ENCODE measurements at places on chromosomes 2 and 18. TPM values are rescaled to one million over a fixed set of nuclear protein-coding genes. Genes with fewer than 3 reads are reported as not detected.

SAG gene
- total RNA-seq: 0.10 TPM

EMILIN2 gene
- 5.4 TPM for total RNA-seq

NT5DC4 gene
- total RNA-seq: not detected

TNFRSF11A gene
- total RNA-seq: 1.4 TPM

BMP10 gene
- total RNA-seq: not detected

IL37 gene
- not detected for total RNA-seq

TUBB8B gene
- total RNA-seq: not detected

TRIM43 gene
- total RNA-seq: not detected

RAD51AP2 gene
- not detected for total RNA-seq

CDH7 gene
- total RNA-seq: not detected

TACR1 gene
- 0.07 TPM for total RNA-seq

LRRC30 gene
- 6.2 TPM for total RNA-seq

- DNase-seq: no peak
These were observed 21.0 kb downstream of the KDSR start for GRCh38 chr18:63346031-63346430.

DNA sequence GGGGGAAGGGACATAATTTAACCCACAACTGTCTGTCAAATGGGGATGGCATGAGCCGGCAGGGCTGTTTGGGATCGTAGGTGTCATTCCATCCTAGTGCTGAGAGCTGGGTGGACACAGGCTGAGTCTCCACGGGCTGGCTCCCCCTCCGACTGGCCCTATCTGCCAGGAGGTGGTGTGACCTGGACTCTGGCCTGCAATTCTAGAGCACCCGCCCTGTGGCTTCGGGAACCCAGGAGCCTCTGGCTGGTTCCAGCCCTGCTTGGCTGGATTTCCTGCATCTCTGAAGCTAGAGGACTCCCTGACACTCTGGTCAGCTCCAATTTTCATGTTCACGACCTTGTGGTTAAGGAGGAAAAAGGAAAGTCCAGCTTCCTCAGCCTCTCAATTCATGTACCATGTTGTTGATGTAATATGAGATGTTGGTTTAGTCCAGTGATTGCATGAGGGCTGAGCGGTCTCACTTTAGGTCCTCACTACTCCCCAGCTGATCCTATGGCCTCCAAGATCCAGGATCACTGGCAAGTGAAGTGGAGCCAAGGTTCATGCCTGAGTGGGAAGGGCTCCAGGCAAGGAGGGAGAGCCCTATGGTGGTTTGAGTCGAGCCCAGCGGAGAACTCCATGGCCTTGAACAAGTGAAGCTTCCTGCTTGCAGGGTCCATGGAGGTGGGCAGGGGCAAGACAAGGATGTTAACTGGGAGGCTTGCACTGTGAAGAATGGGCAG is 169.1 kb downstream of the NDUFA10 start:
- DNase-seq: no peak

GRCh38 chr2:108165729-108166128 is 74.0 kb upstream of the SULT1C3 start:
- no peak for DNase-seq

- no peak for DNase-seq
These were observed 277.8 kb upstream of the SIX2 start for GRCh38 chr2:45287045-45287444.

- DNase-seq: no peak
These were observed 21.7 kb downstream of the EPB41L5 start for GRCh38 chr2:120034621-120035020.

- no peak for DNase-seq
These were observed 127.1 kb downstream of the SRBD1 start for GRCh38 chr2:45483997-45484396.

- DNase-seq: no peak
These were observed 47.8 kb downstream of the SLC4A3 start for GRCh38 chr2:219675221-219675620.

- DNase-seq: no peak
These were observed 1.1 kb downstream of the PTH2R start for GRCh38 chr2:208407667-208408066.

- no peak for DNase-seq
These were observed 81.2 kb downstream of the GATA6 start for GRCh38 chr18:22250591-22250996.

GRCh38 chr2:113126845-113127645 is at the start of gene IL1RN:
TSS of gene IL1RN (plus strand) at chr2:113127598. CDS start at chr2:113127625, 27 bp downstream.
- DNase-seq: peak; percentile 8

- DNase-seq: no peak
These were observed 13.6 kb downstream of the CCDC68 start for GRCh38 chr18:54945576-54946125.

DNA sequence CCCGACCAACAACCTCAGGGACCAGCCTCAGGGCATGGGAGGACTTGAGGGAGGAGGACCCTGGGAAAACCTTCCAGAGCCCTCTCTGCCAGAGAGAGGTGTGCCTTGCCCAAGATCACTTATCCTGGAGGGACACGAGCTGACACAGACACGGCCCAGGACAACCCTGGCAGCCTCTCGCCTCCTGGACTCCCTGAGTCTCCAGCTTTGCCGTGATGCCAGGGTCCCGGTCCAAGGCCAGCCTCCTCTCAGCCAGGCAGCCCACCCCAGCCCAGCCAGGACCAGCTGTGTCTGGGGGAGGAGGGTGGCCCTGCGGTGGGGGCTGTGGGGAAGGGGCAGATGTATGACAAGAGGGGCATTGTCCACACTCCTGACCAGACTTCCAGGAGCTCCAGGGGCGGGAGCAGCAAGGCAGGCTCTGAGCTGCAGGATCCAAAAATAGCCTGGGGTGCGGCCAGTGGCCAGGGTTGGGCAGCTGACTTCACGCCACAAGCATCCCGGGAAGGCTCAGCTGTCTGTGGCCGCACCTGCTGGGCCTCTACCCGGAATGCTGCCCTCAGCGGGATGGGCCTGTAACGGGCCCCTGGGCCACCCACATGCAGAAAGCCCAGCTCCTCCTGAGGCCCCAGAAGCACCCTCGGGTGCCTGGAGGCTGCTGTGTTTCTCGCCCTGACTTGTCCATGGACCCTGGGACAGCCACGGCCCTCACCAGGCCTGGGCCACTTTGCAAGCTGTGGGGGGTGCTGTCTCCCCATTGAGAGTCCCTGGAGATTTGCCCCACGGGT is 65.5 kb upstream of the GPC1 start:
- peak; percentile 97 for DNase-seq

GRCh38 chr2:20229322-20230113 is 4.6 kb upstream of the SDC1 start:
- DNase-seq: no peak

DNA sequence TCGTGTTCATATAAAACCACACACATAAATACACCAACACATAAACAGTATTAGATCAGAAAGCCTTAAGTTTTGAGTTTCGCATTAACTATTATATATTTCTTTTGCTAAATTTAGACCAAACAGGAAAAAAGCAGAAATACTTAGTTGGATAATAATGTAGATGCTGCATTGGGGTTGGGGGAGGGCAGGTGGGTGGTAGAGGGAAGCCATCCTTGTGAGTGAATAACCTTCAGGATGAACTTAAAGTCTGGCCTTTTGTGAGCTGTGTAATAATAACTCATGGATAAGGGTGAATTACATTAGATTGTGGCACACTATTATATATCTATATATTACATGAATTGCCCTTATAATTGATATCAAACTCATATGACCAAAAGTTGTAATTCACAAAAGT is 174.7 kb downstream of the WDR7 start:
- DNase-seq: no peak

DNA sequence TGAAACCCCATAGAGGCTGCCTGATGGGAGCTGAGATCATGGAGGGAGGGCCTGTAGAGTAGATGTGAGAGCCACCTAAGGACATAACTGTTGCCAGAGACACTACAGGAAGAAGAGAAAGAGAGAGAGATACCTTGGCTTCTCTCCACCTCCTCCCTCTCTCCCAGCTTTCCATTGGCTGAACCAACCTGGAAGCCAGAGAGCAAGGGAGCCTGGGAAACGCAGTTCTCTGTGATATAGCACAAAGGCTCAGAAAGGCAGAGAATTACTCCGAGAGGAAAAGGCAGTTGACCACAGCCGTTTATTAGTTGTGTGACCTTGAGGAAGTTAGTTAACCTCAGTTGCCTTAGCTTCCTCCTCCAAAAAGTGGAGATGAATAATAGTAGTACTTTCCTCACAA is 37.7 kb upstream of the MAT2A start:
- DNase-seq: no peak

DNA sequence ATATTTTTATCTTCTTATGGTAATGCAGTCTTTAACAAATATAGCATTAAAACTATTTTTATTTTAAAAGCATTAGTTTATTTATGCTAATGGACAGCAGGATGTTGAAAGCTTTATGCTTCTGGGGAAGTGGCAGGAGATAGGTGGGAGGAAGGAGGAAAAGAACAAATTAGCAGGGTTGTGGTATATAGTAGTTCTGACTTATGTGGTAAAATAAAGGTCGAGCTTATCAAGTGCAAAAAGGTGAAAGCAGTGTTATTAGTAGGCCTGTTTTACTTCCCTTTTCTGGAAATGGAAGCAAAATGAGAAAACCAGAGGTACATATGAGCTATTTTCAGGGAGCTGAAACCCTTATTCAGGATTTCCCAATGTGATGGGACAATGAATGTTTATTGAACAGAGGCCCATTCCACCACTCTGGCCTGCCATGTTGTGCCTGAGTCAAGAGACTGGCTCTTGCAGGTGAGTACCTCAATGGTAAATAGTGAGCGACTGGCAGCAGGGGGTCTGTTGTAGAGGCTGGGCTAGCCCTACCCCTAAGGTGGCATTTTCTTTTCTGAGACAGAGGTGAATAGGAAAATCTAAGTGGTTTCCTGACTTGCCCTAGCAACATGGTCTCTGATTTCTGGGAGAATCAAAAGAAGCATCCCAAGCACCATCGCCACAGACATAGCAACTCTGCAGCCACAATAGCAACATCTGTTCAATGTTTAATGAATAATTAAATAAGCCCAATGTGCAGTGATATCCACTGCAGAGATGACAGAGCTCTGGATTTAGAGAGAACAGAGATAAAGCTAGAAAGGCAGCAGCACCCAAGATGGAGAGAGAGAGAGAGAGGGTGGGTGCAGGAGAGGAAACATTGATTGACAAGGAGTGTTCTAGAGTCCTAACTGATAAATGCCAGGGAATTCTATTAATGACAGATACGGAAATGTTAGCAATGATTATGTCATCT is 119.7 kb downstream of the UPP2 start:
- no peak for DNase-seq

GRCh38 chr2:45898819-45899218 is 247.3 kb downstream of the PRKCE start:
- no peak for DNase-seq

DNA sequence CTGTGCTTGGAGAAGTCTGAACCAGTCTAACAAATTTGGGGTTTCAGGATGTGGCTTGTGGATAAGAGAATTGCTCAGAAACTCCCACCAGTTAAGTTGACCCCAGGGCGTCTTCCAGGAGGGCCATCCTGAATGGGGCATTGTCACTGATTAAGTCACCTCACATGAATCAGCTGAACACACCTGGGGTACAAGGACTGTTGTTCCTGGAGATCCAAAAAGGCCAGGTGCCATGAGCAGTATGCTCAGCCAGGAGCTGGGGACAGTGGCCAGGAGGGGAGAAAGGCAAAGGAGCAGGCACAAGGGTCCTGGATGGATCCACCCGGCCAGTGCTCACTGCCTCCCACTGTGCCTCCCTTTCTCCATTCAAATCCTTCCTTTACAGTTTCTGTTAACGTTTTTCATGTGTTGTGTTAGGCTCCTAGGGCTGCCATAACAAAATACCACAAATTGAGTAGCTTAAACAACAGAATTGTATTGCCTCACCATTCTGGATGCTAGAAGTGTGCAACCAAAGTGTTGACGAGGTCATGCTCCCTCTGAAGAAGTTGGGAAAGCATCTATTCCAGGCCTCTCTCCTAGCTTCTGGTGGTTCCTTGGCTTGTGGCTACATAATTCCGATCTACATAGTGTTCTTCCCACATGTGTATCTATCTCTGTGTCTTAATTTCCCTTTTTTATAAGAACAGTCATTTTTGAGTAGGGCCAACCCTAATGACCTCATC is 33.4 kb downstream of the TRABD2A start:
- no peak for DNase-seq

DNA sequence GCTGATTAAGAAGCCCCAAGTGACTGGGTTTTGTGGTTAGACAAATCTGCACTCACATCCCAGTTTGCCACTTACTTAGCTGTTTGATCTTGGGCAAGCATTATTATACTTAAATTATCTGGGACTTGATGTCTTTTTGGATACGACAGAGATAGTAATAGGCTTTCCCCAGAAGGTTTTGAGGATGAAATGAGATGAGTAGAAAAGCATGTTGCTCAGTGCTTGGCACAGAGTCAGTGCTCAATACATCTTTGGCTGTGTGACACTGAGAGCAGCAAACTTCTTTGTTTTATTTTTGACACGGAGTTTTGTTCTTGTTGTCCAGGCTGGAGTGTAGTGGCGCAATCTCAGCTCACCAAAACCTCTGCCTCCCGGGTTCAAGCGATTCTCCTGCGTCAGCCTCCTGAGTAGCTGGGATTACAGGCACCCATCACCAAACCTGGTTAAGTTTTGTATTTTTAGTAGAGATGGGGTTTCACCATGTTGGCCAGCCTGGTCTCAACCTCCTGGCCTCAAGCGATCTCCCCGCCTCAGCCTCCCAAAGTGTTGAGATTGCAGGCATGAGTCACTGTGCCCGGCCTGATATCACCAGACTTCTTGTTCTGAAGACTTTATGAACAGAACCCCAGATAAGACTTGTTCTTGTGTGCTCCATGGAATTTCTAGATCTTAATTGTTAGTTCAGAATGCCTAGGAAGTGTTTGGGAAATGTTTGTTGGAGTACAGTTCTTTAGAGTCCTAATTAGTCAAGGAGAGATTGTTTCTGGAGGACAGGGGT is 521.2 kb downstream of the SLC4A3 start:
- no peak for DNase-seq

DNA sequence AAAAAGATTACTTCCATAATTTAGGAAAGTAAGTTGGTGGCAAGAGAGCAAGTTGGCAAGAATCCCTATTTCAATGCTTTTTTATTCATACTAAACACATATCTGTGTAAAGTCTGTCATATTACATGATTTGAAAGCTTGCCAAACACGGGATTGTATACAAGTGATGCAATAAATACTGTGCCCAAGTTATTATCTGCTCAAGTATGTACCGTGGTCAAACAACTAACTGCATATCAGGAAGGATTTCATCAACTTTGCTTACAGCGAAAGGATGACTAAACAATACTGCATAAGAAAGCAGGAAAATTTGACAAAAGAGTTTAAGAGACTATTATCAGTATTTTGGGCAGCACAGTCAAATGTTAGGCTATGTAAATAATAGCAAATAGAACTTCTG is 69.6 kb upstream of the SCN1A start:
- no peak for DNase-seq

All from gastrocnemius medialis (tissue), 4 donors.